Umbilical cord (tissue), 2 donors: ENCODE measurements at places on chromosomes 11 and 22. TPM values are rescaled to one million over a fixed set of nuclear protein-coding genes. Genes with fewer than 3 reads are reported as not detected.

The PYGM gene
- total RNA-seq = 14.7 TPM

The OR5B21 gene
- not detected for total RNA-seq

The GGTLC3 gene
- not detected for total RNA-seq

The C11orf87 gene
- 4.1 TPM for total RNA-seq

The GNB1L gene
- 19.7 TPM for total RNA-seq

The BDNF gene
- total RNA-seq = 15.4 TPM

The FAM111B gene
- total RNA-seq = 8.4 TPM

The PIWIL4 gene
- total RNA-seq = 7.5 TPM

The FAM180B gene
- not detected for total RNA-seq

The OR2AG1 gene
- 4.6 TPM for total RNA-seq

The SLN gene
- not detected for total RNA-seq

The LIF gene
- 1.7 TPM for total RNA-seq

The OR4D5 gene
- total RNA-seq = 7.2 TPM

The YPEL4 gene
- 3.4 TPM for total RNA-seq

The VSIG10L2 gene
- 0.24 TPM for total RNA-seq

The MUC2 gene
- total RNA-seq = under 0.01 TPM

The MCAM gene
- total RNA-seq = 879 TPM

The SCYL1 gene
- total RNA-seq = 60.7 TPM

The TREH gene
- not detected for total RNA-seq

The SMC1B gene
- 0.72 TPM for total RNA-seq

The NTM gene
- total RNA-seq = 8.9 TPM

The APOL3 gene
- total RNA-seq = 8.9 TPM

The KLHL35 gene
- 5.3 TPM for total RNA-seq

The HORMAD2 gene
- total RNA-seq = 1.2 TPM

The CDCA5 gene
- total RNA-seq = 3.1 TPM

The APLNR gene
- total RNA-seq = 1.7 TPM

The C11orf21 gene
- total RNA-seq = 0.96 TPM
